NCI-H524 (cell line): ENCODE measurements at places on chromosomes 3 and 15.

DNA sequence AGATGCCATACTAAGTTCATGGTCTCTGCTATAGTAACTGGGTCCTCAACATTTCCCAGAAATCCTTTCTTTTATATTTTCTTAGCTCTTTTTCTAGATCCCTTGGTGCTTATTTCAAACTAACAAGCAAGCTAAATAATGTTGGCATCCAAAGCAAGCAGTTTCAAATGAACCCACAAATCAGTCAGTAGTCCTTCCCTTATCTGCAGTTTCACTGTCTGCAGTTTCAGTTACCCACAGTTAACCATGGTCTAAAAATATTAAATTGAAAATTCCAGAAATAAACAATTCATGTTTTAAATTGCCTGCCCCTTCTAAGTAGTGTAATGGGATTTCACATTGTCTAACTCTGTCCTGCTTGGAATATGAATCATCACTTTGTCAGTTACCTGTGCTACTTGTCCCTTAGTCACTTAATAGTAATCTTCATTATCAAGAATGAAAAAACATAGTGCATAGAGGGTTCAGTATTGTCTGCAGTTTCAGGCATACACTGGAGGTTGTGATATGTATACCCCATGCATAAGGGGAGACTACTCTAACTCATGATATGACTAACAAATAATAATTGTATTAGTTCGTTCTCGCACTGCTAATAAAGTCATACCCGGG, 633.7 kb downstream of the MECOM start:
- no peak for DNase-seq

GRCh38 chr3:25000971-25001591, 427.0 kb upstream of the RARB start:
- DNase-seq = no peak

GRCh38 chr15:77632534-77633133, at the start of gene LINGO1:
Gene LINGO1 (minus strand): TSS chr15:77632912. CDS start chr15:77632315, 597 bp downstream.
- DNase-seq = peak; percentile 46

- DNase-seq = no peak
Measured at GRCh38 chr15:100762289-100762688, 117.3 kb upstream of the ALDH1A3 start.

- DNase-seq = no peak
Measured at GRCh38 chr3:172846103-172846561, 95.6 kb downstream of the ECT2 start.

DNA sequence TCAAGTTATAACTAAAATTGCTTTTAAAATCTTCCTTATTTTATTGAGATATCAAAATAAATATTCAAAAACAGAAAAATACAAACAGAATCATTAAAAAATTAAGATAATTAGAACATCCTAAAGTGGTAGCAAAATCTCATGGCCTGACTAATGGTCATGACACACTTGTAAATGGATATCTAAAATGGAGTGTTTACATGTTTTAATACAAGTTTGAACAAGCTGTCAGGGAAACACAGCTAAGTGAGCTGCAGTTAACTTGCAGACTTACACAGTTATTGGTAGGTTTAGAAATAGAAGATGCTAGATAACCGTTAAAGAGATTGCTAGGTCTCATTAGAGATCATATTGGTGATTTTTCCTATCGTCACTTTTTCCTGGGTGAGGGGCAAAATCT, 242.3 kb downstream of the LPP start:
- no peak for DNase-seq

DNA sequence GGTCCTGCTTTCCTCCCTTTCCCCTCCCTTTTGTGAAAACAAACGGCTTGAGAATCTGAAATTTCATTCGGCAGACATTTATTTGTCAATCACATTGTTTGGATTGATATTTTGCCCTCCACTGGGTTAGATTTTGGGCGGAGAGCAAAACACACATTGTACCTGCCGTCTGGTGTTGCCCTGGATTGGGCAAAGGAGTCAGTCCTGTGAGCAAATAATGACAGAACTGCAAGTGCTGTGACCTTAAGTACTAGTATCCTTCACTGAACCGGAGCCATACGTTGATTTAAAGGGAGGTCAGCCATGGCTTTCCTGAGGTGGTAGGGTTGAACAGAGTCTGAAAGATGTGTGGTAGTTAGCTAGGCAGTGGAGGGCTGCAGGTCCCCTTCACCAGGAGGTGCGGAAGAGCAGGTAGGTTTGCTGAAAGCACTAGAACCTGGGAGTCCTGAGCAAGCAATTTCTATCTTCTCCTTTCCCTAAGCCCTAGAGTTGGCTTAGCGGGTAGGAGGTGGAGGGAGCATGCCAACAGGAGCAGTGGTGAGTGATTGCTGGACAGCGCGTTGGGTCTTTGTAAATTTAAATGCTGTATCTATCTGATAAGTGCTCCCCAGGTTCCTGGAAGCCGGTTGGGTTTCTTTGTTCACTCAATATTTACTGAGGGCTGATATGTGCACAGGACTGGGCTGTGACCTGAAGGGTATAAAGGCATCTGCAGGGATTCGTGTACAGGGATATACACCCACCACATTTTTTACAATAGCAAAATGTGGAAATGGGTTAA, 2.0 kb downstream of the PDIA5 start:
- DNase-seq = no peak

GRCh38 chr3:31356941-31357340, 175.8 kb upstream of the STT3B start:
- no peak for DNase-seq

GRCh38 chr3:170355738-170356595, 1.5 kb upstream of the SKIL start:
- peak; percentile 95 for DNase-seq

DNA sequence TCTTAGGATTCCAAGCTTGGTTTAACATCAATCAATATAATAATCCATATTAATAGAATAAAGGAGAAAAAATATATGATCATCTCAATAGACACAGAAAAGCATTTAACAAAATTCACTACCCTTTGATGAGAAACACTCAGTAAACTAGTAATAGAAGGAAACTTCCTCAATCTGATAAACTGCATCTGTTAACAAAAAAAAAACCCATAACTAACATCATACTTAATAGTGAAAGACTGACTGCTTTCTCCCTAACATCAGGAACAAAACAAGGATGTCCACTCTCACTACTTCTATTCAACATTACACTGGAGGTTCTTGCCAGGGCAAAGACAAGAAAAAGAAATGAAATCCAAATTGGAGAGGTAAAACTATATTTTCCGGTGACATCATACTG, 30.5 kb downstream of the LRRK1 start:
- DNase-seq = no peak

- no peak for DNase-seq
Measured at GRCh38 chr3:71185733-71186455, 397.6 kb downstream of the FOXP1 start.

- DNase-seq = no peak
Measured at GRCh38 chr3:136910697-136911096, 47.1 kb upstream of the IL20RB start.

DNA sequence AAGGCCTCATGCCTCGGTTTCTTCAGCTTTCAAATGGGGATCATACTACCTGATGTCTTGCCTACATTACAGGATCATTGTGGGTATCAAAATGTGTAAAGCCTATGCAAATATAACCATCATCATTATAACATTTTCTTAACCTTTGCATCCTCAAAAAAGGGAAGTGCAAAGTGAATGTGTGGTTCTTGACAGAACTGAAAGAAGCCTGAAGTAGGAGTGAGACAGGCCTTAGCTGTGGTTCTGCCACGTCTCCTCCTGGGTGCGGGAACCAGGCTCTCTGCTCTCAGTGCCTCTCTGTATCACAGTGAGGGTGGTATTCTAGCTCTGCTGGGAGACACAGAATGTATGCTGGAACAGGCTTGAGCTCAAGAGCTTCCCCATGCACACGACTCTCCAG, 316.9 kb upstream of the ICE2 start:
- DNase-seq = no peak

GRCh38 chr3:61360297-61360965, 109.2 kb upstream of the FHIT start:
- DNase-seq = no peak

DNA sequence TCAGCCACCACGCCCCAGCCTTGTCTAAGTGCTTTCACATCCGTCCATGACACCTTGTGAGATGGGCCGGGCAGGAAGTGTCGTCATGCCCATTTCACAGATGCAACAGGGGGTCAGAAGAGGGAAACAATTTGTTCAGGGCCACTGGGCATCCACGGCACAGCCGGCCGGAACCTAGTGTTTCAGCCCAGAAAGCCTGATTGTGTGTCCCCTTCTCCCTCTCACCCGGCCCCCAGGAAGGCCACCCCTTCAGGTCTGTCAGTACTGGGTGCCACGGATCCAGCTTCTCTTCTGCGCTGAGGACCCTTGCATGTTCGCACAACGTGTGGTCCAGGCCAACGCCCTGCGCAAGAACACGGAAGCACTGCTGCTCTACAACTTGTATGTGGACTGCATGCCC, 15.8 kb downstream of the DNAH1 start:
- DNase-seq = no peak

- DNase-seq = no peak
Measured at GRCh38 chr3:43071313-43071893, 34.5 kb downstream of the POMGNT2 start.

DNA sequence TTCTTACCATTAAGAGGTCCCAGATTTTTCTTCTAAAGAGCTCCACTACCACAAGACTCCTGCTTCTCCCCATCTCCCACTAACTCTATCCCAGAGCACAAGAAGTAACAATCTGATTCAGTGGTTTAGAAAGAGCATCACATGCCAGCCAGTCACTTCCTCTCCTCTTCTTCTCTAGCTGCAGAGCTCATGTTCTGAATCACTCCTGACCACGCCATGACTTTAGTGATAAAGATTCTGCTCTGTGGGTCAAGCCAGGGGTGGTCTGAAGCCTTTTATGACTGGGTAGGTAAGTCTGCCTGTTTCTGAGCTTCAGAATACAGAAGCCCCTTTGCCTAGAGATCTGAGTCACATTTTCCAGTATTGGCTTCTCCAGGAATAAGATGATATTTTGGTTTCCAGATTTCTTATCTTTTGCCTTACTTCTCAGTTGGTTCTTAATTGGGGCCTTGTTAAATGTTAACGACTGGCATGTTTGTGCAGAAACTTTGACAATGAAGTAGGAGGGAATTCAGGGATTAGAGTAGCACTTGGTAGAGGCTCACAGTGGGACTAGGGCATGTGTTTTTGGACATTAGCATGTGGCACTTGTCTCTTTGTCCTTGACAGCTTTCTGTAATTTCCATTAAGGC, 27.6 kb upstream of the ADAMTSL3 start:
- no peak for DNase-seq

- DNase-seq = no peak
Measured at GRCh38 chr15:38475361-38475760, 21.4 kb downstream of the FAM98B start.

GRCh38 chr3:63228677-63229076, 49.4 kb upstream of the SYNPR start:
- peak; percentile 54 for DNase-seq
